Mucosa of gallbladder (tissue), 1 donor: ENCODE measurements at places on chromosomes 6 and 20. TPM values are rescaled to one million over a fixed set of nuclear protein-coding genes. Genes with fewer than 3 reads are reported as not detected.

ECT2L gene
- 0.14 TPM for total RNA-seq

HAO1 gene
- 2.7 TPM for total RNA-seq

- no peak for DNase-seq
These were observed 25.6 kb upstream of the ARMH2 start for GRCh38 chr6:24824142-24824938.

DNA sequence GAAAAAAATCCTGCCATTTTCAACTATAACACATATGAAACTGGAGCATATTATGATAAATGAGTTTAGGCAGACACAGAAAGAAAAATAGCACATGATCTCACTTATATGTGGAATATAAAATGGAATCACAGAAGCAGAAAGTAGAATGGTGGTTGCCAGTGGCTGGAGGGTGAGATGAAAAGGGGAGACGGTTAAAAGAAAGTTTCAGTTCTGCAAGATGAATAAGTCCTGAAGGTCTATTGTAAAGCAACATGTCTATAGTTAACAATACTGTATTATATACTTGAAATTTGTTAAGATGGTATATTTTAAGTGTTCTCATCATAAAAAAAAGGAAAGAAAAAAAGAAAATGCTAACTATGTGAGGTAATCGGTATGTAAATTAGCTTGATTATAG, 503.9 kb downstream of the EPHA7 start:
- DNase-seq = no peak

- no peak for DNase-seq
These were observed 275.0 kb upstream of the FLRT3 start for GRCh38 chr20:14612391-14612790.
